ENCODE measurements at places on chromosomes 3 and 15.

- peak; percentile 41 for DNase-seq
Measured at GRCh38 chr15:99732751-99733267, 428 bp downstream of the LYSMD4 start.

GRCh38 chr15:56906766-56907165 lies 11.7 kb upstream of the TCF12 start:
- DNase-seq: no peak

GRCh38 chr15:53401503-53401902 lies 358.0 kb downstream of the WDR72 start:
- no peak for DNase-seq

- no peak for DNase-seq
Measured at GRCh38 chr3:36933540-36934296, 11.1 kb downstream of the TRANK1 start.
